ENCODE measurements at places on chromosomes 5 and 9.

- no peak for DNase-seq
Observed at GRCh38 chr9:16341177-16341576, 529.3 kb downstream of the BNC2 start.

GRCh38 chr5:159987031-159987674 lies 21.8 kb upstream of the TTC1 start:
- DNase-seq = peak; percentile 59

DNA sequence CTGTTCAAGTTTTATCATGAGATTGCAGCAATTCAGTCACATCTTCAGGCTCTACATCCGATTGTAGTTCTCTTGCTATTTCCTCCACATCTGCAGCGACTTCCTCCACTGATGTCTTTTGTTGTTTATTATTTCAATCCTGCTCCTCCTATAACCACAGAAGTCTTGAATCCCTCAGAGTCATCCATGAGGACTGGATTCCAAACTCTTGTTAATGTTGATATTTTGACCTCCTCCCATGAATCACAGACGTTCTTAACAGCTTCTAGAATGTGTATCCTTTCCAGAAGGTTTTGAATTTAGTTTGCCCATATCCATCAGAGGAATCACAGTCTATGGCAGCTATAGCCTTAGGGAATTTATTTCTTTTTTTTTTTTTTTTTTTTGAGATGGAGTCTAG lies 3.6 kb downstream of the FBXO38 start:
- no peak for DNase-seq

- DNase-seq = no peak
Observed at GRCh38 chr5:32013658-32014057, 160.5 kb downstream of the GOLPH3 start.

DNA sequence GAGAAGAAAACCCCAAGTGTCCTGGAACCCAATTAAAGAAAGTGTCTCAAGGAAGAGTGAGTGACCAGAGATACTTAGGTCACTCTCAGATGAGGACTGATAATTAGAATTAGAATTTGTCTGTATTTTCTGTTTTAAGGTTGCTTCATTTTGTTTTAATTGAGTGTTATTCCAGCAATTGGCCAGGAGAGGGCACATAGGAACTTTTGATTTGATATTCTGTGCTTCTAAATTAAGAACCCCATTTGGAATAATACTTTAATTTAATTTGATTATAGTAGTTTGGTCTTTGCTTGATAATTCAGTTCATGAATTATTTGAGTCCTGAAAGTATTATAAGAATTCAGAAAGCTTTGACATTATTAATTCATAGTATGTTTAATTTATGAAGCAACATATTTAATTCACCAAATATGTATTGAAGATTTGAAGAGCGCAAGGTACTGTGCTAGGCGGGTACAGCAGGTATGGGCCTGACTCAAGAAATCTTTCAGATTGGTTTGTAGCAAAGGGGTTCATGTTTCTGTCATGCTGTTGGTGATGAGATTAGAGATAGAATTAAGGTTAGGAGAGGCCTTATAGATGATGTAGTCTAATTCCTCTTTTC lies 4.9 kb downstream of the MRPL22 start:
- no peak for DNase-seq

DNA sequence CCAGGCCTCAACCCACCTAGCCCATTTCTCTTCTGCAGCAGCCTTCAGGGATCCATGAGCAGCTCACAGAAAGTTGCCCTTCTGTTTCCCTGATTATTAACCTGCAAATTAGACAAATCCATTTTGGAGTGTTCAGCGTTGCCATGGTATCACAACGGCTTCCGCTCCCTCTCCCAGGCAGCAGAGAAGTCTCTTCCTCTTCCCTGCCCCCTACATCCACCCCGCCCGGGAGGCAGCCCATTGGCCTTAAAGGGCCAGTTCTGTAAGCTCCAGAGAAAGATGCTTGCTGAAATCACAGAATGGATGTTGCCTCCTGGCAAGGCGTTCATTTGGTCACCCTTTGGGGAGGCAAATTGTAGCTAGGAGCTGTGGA lies 47.7 kb upstream of the BOD1 start:
- DNase-seq = no peak
